ENCODE measurements at places on chromosomes 1 and 21.
A peak's percentile ranks its signal among the peaks of the same experiment; 100 is the strongest.

- no peak for DNase-seq
These were observed 25.2 kb downstream of the CCN1 start for GRCh38 chr1:85605484-85606413.

DNA sequence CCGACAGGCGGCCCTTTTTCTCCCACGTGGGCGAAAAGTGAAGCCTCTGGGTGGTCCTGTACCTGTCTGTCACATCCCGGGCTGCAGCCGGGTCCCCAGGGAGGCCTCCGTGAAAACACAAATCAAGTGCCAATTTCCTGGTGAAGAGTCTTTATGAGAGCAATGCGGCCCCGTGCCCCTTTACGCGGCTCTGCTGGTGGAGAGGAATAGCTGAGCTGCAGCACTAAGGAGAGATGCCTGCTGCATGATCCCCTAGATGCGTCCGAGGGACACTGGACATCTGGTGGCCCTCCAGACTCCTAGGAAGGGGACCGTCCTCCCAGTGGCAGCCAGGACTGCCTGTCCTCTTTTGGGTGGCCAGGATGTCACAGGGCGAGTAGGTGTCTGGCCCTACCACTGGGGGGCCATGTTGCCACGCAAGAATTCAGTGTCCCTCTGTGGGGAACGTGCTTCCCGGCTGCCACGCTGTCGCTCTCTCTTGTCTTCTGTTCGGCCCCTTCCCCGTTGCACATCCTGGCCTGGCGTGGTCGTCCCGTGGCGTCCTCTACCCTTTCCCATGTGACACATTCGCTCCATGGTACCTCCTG lies 38.7 kb downstream of the COL18A1 start:
- peak; percentile 64 for DNase-seq

DNA sequence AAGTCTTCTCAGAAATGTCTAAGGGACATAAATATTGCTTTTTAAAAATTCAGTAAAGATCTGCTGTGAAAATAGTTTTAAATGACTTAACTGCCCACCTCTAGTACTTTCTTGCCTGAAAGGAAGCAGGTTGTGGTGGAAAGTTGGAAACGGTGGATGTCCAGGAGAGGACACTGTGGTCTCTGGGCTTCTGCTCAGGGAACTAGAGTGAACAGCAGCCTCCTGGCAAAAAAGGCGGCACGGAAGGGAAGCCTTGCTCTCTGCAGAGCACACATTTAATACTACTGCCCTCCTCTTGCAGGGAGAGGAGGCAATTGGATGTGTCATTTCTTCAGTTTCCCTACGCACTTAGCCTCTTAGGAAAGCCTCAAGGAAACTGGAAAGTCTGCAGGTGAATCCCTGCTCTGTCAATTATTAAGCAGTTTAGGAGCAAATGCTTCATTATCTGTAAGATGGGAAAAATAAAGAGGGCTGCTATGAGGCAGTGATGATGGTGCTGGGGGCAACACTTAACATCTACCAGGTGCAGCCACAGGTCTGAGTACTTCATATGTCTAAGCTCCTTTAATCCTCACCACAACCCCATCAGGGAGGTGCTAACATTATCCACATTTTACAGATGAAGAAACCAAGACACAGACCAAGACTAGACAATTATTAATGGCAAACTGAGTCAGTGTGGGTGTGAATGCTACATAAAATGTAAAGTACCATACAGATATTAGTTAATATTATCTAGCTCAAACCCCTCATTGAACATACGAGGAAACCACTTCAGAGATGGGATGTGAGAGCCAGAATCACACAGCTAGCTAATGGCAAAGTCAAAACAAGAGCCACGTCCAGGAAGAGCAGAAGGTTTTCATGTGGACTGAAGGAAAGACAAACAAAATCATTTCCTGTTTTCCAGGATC lies 108.9 kb upstream of the ADAR start:
- no peak for DNase-seq

- DNase-seq: no peak
These were observed 13.8 kb upstream of the RNF11 start for GRCh38 chr1:51222136-51222787.

DNA sequence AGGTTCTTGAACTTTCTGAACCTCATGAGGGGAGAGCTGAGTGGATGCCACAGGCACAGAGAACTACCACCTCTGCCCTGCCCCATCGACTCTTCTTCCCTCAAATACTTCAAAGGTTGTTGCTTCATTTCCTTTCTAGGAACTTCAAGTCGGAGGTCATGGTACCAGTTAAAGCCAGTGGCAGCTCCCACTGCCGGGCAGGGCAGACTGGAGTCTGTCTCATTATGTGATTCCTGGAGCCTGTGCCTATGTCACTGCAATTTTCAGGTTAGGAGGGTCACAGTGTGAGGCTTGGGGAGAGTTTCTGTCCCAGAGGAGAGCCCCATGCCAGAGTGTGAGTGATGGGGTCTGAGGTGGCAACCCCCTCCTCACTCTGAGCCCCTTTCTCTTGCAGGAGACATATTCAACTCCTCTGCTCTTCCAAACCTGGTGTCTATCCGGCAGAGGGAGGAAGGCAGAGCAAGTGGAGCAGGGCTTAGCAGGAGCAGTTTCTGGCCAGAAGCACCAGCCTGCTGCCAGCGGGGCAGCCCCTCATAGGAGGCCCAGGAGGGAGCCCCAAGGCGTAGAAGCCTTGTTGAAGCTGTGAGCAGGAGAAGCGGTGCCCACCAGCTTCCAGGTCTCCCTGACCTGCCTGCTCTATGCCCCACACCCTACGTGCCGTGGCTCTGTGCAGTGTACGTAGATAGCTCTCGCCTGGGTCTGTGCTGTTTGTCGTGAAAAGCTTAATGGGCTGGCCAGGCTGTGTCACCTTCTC lies 29.3 kb downstream of the CAMK1G start:
- DNase-seq: no peak

Measured in right lobe of liver (tissue), 6 donors.